ENCODE measurements at places on chromosomes 2 and 18.

DNA sequence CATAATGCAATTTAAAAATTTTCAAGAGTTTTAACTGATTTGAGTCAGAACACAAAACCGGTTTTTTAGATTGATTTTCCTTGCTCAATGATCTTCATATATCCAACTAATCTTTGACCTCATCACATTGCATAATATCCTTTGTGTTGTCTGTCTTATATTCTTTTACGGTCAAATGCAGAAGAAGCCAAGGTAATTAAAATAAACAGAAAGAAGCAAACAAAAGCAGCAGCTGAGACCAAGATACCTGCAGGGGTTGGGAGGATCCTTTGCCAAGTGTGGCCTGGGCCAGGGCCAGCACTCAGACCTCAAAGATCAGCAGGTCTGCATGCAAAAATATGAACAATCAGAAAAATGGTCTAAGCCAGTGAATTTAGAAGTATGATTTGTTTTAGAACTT, 428.9 kb upstream of the NETO1 start:
- DNase-seq, result no peak

- DNase-seq, result no peak
Observed at GRCh38 chr2:230900336-230900995, 24.6 kb downstream of the GPR55 start.

- DNase-seq, result no peak
Observed at GRCh38 chr2:207768168-207768865, 1.4 kb downstream of the FZD5 start.

DNA sequence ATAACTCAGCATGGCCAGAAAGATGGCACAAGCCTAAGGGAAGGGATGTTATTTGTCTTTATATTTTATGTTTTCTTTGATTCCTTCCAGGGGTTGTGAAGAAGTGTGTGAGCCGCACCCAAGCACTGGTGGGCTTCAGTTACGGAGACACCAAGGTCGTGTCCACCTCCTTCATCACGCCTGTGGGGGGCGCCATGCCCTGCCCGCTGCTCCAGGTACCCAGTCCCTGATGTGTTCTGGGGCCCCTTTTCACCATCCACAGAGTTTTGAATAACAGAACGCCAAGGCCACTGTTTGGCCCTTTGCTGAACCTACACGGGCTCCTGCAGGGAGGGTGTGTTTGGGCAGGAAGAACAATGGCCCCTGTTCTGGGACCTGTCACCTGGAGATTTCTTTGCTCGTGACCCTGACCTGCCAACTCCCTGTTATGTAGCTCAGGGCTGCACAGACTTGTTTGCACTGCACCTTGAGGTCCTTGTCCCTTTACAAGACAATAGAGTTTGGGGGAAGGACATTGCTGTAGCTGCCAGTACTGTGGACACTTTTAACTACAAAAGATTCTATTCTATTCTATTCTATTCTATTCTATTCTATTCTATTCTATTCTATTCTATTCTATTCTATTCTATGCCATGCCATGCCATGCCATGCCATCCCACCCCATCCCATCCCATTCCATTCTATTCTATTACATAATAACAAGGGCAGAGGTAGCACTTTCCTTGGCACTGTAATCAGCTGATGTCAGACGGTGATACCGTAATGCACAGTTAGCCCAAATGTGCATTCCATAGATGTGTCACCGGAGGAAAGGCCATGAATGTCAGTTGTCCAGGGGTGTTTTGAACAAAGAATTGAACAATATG, 48.2 kb upstream of the CNGA3 start:
- no peak for DNase-seq

- DNase-seq, result no peak
Observed at GRCh38 chr2:221429741-221430491, 142.2 kb downstream of the EPHA4 start.

DNA sequence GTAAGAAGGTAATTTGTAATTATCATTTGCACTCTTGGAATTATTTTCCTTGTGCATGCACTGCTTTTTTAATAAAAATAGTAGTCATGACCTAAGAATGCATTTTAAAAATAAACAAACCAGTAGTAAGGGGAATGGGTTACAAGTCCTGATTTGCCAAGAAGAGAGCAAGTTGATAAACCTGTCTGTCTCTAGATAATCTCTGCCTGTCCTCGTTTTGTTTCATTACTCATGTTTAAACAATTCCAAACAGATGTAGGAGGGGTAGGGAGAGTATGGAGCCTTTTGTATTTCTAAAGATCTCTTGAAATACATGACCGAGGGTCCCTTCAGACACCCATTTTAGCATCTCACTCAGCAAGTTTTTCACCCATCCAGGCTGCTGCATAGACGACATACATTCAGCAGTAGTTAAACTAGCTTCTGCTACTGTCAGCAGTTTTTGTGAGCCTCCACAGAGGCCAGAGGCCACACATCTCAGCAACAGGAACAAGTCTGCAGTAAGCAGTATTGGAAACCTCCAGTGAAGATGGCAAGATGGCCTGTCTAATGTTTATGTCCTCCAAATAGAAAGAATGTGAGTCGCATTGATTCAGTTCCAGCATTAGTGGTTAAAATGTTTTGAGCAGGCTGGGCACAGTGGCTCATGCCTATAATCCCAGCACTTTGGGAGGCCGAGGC, 2.3 kb upstream of the EXOC6B start:
- DNase-seq, result no peak

- DNase-seq, result no peak
Observed at GRCh38 chr2:180227461-180227860, 220.4 kb upstream of the CWC22 start.

GRCh38 chr2:15354596-15355366, 206.4 kb downstream of the NBAS start:
- no peak for DNase-seq

DNA sequence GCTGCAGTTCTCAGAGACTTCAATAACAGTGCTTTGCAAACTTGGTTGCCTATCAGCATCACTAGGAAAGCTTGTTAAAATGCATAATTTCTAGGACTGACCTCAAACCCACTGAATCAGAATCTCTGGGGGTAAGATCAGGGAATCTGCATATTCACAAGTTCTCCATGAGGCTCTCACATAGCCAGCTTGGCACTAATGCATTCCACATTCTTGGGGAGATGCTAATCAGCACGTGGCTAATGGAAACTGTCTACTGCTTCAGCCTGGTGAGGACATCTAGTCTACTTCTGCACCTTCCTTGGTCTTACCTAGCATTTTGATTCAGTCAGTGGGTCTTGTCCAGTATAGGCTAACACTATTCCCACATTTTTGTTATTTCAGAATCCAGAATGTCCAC, 56.3 kb downstream of the RBKS start:
- no peak for DNase-seq

DNA sequence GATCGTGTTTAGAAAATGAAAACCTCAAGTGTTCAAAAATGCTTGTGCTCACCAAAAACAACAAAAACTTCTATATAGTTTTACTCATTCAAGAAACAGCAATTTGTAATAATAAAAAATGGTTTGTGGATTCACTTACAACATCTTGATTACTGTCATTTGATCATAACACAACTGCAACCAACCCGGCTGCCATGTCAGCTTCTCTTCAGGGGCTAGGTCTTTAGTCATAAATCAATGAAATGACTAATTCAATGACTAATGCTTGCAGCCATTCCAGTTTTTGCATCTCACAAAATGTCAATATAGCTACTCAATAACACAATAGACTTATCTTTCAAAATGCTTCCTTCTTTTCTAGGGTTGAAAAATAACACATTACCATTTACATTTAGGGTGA, 128.0 kb downstream of the OLA1 start:
- no peak for DNase-seq

Measured in brain pericyte (primary cell).